ENCODE measurements at places on chromosomes 1 and 21.

DNA sequence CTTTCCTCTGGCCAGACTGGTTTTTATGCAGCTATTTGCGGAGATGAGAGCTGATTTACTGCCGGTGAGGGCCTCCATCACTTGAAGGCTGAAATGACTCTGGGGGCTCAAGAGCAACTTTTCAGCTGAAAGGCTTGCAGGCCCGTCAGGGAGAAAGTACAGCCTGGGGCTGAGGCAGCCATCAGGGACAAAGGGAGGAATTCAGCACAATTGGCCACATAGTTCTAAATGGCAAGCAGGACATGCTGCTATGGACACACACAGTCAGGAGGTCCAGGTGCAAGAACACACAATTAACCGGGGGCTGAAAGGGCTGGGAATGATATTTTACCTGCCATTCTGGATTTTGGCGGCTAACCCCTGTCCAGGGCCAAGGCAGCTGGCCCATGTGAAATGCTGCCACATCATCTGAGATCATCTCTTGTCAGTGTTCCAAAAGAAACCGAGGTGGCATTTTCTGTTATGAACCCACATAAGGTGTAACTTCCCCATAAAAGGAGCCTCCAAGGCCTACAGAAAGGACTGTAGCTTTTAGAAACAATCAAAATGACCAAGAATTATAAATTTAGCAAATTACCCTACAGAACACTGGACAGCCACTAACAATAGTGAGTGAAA is 58.2 kb downstream of the LMX1A start:
- no peak for DNase-seq

- no peak for DNase-seq
These were observed 38.3 kb upstream of the TARBP1 start for GRCh38 chr1:234517110-234517802.

- DNase-seq: peak; percentile 43
These were observed 144.3 kb downstream of the CD247 start for GRCh38 chr1:167373986-167374385.

GRCh38 chr1:5814046-5814619 is 178.1 kb downstream of the NPHP4 start:
- no peak for DNase-seq

DNA sequence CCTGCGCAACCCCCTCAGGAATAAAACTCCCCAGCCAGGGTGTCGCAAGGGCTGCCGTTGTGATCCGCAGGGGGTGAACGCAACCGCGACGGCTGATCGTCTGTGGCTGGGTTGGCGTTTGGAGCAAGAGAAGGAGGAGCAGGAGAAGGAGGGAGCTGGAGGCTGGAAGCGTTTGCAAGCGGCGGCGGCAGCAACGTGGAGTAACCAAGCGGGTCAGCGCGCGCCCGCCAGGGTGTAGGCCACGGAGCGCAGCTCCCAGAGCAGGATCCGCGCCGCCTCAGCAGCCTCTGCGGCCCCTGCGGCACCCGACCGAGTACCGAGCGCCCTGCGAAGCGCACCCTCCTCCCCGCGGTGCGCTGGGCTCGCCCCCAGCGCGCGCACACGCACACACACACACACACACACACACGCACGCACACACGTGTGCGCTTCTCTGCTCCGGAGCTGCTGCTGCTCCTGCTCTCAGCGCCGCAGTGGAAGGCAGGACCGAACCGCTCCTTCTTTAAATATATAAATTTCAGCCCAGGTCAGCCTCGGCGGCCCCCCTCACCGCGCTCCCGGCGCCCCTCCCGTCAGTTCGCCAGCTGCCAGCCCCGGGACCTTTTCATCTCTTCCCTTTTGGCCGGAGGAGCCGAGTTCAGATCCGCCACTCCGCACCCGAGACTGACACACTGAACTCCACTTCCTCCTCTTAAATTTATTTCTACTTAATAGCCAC is 696 bp downstream of the TGFB2 start:
- peak; percentile 55 for DNase-seq

GRCh38 chr21:38984982-38985567 is 179.3 kb downstream of the ETS2 start:
- DNase-seq: no peak

GRCh38 chr1:51192213-51192843 is 43.7 kb upstream of the RNF11 start:
- DNase-seq: peak; percentile 62

GRCh38 chr1:85280636-85281035 is 4.2 kb upstream of the BCL10 start:
- DNase-seq: no peak

DNA sequence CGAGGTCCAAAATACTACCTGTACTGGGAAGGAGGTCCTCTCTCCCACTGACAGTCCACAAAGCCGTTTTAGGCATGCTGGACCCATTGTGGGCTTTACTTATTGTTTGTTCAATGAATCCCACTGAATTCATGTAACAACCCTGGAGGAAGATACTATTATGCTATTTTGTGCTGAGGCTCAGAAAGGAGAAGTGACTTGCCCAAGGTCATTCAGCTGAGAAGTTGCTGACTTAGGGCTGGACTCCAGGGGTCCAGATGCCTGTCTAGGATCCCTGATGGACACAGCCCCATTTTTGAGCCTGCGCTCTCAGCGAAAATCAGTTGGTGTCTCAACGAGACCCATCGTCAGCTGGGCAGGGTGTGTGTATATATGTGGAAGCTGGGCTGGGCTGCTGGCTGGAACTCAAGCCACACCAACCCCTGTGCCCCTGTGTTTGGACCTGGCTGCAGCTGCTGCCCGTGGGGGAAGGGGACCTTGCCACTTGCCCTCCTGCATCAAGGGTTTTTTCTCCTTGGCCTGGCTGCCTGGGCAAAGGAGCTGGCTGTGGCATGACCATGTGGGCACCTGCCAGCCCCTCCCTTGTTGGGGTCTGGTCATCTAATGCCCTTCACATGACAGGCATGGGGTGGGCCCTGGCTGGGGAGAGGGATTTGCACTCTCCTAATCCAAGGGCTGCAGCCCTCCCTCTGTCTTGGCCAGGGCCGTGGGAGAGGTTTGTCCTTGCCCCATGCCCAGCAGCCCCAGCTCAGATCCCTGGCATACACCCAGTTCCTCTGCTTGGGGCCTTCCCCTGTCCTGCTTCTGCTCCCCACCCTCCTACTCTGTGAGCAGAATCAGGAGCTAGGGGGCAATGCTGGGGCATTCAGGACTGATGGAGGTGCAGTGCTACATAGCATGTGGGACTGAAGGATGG is 15.0 kb downstream of the KCNQ4 start:
- DNase-seq: no peak

DNA sequence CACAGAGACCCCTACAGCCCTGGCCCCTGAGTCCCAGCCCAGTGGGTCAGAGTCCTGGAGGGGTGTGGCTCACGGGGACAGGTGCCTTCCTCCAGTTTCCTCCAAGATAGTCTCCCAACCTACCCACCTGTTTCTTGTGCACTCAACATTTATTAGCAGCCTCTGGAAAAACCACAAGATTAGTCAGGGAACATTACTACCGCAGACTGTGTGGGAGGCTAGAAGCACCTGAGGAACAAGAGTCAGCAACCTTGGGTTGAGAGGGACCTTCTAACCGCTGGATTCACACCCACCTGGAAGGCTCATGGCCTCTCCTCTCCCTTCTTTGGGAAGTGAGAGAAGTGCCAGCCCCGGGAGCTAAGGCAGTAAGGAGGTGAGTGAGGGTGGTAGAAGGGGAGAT is 22.5 kb upstream of the IKBKE start:
- DNase-seq: no peak

GRCh38 chr1:234474375-234474774 is 4.6 kb downstream of the TARBP1 start:
- no peak for DNase-seq

- DNase-seq: no peak
These were observed 78.9 kb downstream of the OBSCN start for GRCh38 chr1:228286505-228287417.

DNA sequence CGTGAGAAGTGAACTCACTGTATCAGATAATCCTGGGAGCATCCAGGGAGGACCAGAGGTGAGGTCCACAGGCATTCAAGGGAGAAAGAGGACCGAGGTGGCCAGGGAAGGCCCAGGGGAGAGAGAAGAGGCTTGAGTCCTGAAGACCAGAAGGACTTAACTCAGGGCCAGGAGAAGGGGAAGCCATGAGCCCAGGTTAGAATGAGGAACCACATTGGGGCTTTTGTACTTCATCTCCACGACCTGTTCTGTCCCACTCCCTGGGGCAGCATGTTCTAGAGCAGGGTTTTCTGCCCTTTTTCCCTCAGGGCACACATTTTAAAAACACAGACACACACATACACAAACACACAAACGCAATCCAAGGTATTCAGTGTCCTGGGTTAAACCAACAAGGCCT is 8.4 kb downstream of the LGR6 start:
- no peak for DNase-seq

DNA sequence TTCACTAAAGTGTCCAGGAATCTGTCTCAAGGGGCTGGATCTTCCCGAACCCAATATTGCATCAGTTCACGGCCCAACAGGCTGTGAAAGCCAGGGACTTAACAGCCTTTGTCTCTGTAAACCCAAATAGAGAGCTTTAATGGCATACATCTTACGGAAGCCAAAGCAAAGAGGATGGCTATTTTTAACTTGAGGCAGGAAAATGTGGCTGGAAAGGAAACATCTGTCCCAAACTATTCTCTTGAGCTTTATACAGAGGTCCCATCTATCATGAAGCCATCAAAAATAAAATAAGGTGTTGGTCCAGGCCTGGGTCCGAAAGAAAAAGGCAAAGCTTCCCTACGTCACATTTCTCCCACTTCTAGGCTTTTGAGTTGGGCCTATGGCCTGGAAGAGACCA is 7.7 kb upstream of the CD34 start:
- DNase-seq: no peak

- DNase-seq: no peak
These were observed 56.1 kb downstream of the ATP2B4 start for GRCh38 chr1:203682473-203683383.

DNA sequence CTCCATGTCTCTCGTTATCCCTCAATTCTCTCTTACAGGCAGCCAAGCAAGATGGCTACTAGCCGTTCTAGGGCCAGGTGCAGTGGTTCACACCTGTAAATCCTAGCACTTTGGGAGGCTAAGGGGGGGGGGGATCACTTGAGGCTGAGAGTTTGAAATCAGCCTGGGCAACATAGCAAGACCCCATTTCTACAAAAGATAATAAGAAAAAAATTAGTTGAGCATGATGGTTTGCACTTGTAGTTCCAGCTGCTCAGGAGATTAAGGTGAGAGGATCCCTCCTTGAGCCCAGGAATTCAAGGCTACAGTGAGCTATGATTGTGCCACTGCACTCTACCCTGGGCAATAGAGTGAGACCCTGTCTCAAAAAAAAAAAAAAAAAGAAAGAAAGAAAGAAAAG is 80.4 kb downstream of the NKAIN1 start:
- no peak for DNase-seq

- DNase-seq: no peak
These were observed 26.8 kb upstream of the ATP5PO start for GRCh38 chr21:33942426-33942825.

DNA sequence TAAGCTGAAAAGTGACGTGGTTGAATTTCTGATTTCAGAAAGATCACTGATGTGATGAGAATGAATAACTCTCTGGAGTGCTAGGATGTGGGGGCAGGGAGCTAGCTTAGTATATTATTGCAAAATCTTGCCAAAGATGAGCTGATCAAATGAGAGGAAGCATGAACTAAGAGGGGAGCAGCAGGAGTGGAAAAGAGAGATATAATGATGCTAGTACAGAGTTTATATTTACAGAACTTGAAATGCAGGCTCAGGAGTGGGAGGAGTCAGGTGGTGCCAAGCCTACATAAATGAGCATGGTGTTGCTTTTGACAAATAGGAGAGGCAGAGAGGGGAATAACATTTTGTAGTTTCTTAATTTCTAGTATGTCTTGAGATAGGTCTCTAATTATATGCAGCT is 38.1 kb upstream of the NBL1 start:
- DNase-seq: no peak

DNA sequence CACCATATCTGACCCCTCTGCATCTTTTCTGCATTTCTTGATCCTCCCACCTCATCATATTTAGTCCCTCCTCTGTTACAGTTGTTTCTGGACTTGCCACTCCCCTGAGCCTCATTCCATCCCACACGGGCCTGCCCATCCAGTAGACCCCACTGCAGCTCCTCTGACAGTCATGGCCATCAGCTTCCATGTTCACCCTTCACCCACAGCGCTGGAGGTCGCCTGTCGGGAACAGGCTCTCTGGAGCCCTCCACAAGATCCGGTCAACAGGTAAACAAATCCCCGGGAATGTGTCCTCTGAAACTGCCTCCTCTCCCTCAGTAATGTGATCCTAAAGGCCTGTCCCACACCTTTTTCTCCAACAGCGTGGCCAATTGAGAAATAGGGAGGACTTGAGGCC is 31.3 kb downstream of the SYF2 start:
- no peak for DNase-seq

DNA sequence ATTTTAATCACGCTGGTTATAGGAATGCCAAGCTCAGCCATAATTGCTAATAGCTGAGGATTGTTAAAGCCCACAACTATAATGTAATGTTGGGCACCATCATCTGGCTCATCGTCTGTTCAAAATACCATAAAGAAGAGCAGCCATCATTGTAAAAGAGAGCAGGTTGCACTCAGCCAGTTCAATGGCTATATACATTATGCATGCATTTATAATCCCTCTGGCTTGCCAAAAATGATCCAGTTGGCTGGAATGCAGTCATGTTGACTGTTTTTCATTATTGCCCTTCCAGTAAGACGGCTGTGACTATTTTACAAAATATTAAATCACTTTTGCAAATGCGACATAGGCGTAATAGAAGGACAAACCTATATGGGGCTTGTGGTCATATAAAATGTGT is 85.3 kb downstream of the SPAG17 start:
- DNase-seq: no peak

DNA sequence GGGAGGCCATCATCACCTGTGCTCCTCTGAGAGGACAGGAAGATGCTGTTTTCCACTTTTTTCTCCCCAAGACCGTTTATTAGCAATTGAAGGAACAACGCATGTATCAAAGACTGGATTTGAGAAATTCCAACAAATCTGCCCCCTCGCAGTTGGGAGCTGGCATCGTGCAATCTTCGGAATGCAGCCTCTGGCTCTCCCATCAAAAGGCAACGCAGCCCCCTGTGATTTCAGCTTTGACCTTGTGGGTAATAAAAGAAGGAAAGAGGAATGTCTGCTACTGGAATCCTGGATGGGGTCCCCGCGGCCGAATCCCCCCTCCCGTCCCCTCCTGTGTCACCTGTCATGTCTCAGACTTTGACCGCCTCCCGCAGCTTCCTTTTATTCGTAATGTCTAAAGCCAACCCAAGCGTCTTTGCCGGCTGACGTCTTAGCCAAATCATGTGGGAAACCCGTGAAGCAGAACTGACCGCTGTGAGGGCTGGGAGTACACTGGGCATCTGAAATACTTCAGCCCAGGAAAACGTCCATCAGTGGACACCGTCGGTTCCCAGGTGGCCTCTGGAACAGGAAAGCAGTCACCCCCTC is 101.5 kb downstream of the WDR4 start:
- no peak for DNase-seq
